ENCODE measurements at places on chromosomes 12 and 14.

DNA sequence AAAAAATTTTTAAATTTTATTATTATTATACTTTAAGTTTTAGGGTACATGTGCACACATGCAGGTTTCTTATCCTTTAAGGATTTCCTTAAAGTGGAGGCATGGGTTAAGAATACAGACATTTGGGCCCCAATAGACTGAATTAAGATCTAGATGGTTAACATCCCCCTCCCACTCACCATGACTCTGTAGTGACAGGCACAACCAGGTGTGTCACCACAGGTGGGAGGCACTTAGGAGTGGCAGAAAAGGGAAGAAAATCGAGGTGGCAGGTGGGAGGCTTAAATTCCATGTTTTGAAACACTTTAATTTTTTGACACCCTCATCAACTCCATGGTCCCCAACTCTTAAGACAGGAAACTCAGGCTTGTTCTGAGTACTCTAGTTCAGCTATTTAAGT, 37.6 kb upstream of the GRIP1 start:
- H3K27me3 ChIP-seq, result no peaks in the 10 kb centered on the region
- no peak overlapping the region for H3K27ac ChIP-seq
- no peak overlapping the region for H3K4me3 ChIP-seq
- no peaks in the 10 kb centered on the region for H3K4me1 ChIP-seq
- no peaks in the 10 kb centered on the region for H3K36me3 ChIP-seq
- no peak for DNase-seq

DNA sequence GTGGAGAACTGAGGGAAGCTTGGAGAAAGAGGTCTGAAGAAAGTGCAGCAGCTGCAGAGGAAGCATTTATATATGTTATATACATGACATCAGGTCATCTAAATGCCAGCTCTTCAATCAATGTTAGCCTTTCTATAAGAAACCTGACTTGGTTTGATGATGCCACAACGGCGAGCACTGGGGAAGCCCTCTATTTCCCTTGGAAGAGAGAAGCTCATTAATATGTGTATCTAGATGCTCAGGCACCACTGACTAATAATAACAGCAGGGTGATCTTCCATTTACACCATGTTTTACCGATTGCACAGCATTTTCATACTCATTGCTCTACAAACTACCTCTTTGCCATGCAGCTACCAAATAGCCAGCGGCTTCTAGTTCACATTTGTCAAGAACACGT, 811 bp downstream of the ACYP1 start:
- H3K4me1 ChIP-seq, result no peaks in the 10 kb centered on the region
- no peak for DNase-seq
- peak overlapping the region; percentile 62 for H3K4me3 ChIP-seq
- H3K27ac ChIP-seq, result no peak overlapping the region
- no peaks in the 10 kb centered on the region for H3K27me3 ChIP-seq
- no peaks in the 10 kb centered on the region for H3K36me3 ChIP-seq

DNA sequence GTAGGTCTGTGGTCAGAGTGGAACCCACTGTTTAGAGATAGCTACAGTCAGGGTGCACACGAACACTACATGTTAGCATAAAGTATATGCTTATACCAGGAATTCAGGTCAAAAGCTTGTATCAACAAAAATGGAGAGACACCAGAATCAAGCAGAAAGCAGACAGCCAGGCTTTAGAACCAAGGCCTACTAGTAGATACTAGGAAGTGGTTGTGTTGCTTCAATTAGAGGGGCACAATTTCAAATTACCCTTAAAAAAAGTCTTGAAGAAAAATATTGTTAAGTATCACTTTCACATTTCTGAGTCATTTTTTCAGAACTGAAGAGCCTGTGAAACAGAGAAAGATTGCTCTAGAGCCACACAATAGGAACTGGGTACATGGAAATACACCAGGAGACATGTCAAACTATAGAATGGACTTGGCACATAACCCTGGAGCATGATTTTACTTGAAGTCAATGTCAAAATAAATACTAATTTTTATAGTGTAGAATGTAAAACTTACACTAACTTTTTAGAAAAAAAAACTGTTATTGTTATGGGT, 41.6 kb downstream of the LRRC9 start:
- H3K36me3 ChIP-seq, result no peaks in the 10 kb centered on the region
- no peak overlapping the region for H3K4me3 ChIP-seq

- no peaks in the 10 kb centered on the region for H3K4me1 ChIP-seq
- no peaks in the 10 kb centered on the region for H3K36me3 ChIP-seq
- H3K4me3 ChIP-seq, result peak within 1 kb of the TSS; percentile 77
- H3K27ac ChIP-seq, result no peak within 1 kb of the TSS
These were observed at the start of gene PPFIA2 for GRCh38 chr12:81759190-81760051. PPFIA2 (minus strand) TSS chr12:81759350.

GRCh38 chr12:121560392-121561008, 20.3 kb downstream of the KDM2B start:
- no peak overlapping the region for H3K4me3 ChIP-seq
- no peak overlapping the region for H3K27ac ChIP-seq
- DNase-seq, result no peak

- no peaks in the 10 kb centered on the region for H3K4me1 ChIP-seq
- no peaks in the 10 kb centered on the region for H3K36me3 ChIP-seq
- no peak overlapping the region for H3K27ac ChIP-seq
- no peaks in the 10 kb centered on the region for H3K27me3 ChIP-seq
- H3K4me3 ChIP-seq, result no peak overlapping the region
- DNase-seq, result no peak
These were observed 22.5 kb upstream of the ATP2B1 start for GRCh38 chr12:89731089-89731488.

DNA sequence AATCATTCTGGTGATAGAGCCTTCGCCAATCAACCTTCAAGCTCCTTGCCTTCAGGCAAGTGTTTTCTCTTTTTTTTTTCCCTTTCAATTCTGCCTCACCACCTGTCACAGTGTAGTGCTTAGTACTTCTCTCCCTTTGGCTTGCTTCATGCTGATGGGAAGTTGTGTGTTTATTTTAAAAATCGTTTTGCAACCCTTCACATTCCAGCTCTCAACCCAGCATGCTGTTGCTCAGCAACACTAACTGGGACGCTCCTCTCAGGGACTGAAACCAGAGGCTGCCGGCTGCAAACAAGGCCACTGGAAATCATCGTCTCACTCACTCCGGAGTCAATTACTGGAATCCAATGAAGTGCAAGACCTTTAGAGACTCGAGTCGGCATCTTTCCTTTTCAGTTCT, 342.7 kb downstream of the PRKD1 start:
- H3K27me3 ChIP-seq, result no peaks in the 10 kb centered on the region
- no peak overlapping the region for H3K27ac ChIP-seq
- no peaks in the 10 kb centered on the region for H3K36me3 ChIP-seq
- DNase-seq, result peak; percentile 4

DNA sequence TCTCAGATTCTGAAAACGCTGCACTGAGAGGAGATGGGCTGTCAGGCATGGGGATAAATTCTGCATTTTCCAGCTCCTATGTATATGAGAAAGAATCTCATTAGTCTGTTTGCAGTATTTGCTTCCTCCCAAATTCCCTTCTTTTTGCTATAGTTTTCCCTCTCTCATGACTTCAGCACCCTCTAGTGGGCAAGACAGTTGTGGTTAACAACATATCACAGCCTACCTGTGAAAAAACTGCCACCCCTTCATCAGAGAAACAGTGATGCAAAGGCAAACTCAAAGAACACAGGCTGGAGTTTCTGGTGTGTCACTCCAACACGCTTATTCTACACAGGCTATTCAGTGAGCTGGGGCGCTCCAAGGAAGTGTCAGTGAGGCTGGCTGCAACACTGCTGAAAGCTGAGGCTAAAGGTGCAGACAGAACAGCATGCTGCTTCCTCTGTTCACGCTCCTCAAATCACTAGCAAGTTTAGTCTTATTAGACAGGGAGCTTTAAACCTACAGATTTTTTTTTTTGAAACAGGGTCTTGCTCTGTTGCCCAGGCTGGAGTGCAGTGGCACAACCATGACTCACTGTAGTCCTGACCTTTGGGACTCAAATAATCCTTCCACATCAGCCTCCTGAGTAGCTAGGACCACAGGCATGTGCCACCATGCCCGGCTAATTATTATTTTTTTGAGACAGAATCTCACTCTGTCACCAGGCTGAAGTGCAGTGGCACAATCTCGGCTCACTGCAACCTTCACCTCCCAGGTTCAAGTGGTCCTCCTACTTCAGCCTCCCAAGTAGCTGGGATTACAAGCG, 19.3 kb downstream of the ZC2HC1C start:
- DNase-seq, result peak; percentile 39
- no peaks in the 10 kb centered on the region for H3K4me1 ChIP-seq
- no peaks in the 10 kb centered on the region for H3K27me3 ChIP-seq
- H3K36me3 ChIP-seq, result peaks cover 12% of the 10 kb centered on the region
- H3K27ac ChIP-seq, result no peak overlapping the region
- H3K4me3 ChIP-seq, result no peak overlapping the region

GRCh38 chr12:79295572-79295971, 395.2 kb downstream of the PAWR start:
- H3K27ac ChIP-seq, result no peak overlapping the region
- no peaks in the 10 kb centered on the region for H3K4me1 ChIP-seq

GRCh38 chr14:64089920-64090319, 204.3 kb downstream of the ESR2 start:
- H3K27me3 ChIP-seq, result no peaks in the 10 kb centered on the region
- H3K4me1 ChIP-seq, result no peaks in the 10 kb centered on the region
- H3K4me3 ChIP-seq, result no peak overlapping the region

DNA sequence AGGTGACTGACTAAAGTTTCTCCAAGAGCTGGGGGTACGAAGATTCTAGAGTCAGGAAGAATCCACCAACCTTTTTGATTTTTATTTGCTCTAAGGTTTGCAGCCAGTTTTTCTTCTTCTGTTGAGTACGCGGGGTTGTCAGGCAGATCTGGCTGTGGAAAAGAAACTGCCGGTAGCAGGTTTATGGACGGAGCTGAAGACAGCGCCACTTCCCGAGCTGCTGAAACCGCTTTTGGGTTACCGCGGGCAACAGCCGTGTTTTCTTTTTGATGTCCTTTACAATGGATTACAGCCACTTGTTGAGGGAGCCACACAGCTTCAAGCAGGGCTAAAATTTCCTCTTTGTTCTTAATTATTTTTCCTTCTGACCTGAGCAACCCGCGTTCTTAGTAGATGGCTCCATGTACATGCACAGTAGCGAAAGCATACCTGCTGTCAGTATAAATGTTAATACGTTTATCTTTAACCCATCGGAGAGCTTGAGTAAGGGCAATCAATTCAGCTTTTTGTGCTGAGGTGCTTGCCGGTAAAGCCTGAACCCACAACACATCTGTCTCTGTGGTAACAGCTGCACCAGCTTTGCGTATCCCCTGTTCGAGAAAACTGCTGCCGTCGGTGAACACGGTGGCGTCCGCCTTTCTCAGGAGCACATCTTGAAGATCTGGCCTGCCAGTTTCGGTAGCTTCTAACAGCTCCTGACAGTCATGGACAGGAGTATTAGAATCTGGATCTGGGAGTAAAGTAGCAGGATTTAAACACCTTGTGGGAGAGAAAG, 674.3 kb downstream of the TMEM121 start:
- H3K4me3 ChIP-seq, result no peak overlapping the region
- DNase-seq, result no peak
- no peaks in the 10 kb centered on the region for H3K36me3 ChIP-seq
- H3K27ac ChIP-seq, result no peak overlapping the region
- H3K4me1 ChIP-seq, result no peaks in the 10 kb centered on the region
- no peaks in the 10 kb centered on the region for H3K27me3 ChIP-seq

DNA sequence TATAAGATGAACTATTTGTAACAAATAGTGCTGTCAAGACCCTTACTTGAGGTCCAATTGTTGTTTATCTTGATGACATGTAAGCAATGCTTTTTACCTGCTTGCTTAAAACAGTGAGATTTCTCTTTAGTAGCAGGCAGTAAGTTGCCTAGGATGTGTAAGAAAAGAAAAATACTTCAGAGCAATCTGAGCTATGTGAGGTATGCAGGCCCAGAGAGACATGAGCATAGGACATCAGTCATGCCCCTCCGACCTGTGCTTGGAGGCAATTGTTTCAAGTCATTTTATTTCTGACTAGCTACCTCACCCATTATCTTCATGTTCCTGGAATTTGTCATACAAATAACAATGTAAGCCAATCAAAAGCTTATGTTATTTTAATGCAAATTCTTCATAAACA, 930.6 kb upstream of the FBXO33 start:
- no peaks in the 10 kb centered on the region for H3K27me3 ChIP-seq
- DNase-seq, result no peak
- no peak overlapping the region for H3K27ac ChIP-seq

- H3K27me3 ChIP-seq, result no peaks in the 10 kb centered on the region
- H3K36me3 ChIP-seq, result no peaks in the 10 kb centered on the region
- no peak overlapping the region for H3K27ac ChIP-seq
- no peak for DNase-seq
- no peak overlapping the region for H3K4me3 ChIP-seq
- H3K4me1 ChIP-seq, result peaks cover 4% of the 10 kb centered on the region
These were observed 128.2 kb downstream of the VRK1 start for GRCh38 chr14:96925422-96925821.

DNA sequence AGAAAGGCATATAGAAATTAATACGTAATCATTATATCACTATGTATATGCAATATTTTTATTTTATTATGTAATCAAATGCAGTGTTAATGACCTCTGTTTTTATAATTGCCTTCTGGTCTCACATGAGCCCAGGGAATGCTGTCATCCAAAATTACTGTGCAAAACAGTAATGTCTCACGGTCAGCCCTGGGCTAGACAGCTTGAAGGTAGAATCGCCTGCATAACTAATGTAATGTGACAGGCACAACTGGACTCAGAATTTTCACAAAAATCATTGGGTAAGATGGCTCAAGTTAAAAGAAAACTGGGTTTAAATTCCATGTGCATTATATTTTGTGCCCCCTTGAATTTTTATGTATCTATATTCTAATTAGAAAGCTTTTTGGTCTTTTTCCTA, 293.3 kb downstream of the PPFIA2 start:
- no peaks in the 10 kb centered on the region for H3K4me1 ChIP-seq
- no peaks in the 10 kb centered on the region for H3K36me3 ChIP-seq
- H3K4me3 ChIP-seq, result no peak overlapping the region
- no peak for DNase-seq
- H3K27me3 ChIP-seq, result no peaks in the 10 kb centered on the region

GRCh38 chr14:24705840-24706239, 71.8 kb upstream of the GZMB start:
- H3K4me3 ChIP-seq, result no peak overlapping the region
- no peak overlapping the region for H3K27ac ChIP-seq
- no peaks in the 10 kb centered on the region for H3K27me3 ChIP-seq
- H3K36me3 ChIP-seq, result no peaks in the 10 kb centered on the region
- DNase-seq, result no peak

DNA sequence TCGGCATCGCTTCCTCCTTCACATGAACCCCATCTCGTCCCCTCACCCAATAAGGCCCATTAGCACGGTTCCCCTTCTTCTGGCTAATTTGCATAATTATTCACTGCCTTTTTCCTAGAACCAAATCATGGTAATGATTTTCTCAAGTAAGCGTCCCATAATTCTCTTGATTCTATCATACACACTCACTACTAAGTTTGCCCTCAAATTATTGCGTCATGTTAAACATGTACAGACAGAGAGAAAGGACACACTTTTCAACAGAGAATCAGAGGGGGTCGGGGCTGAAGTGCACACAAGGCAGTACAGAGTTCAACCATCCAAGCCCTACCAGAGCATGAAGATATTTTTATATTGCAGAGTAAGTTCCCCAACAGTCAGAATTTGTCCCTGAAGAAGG, 256.6 kb downstream of the FOXN3 start:
- DNase-seq, result no peak
- no peaks in the 10 kb centered on the region for H3K27me3 ChIP-seq
- no peak overlapping the region for H3K27ac ChIP-seq
- H3K36me3 ChIP-seq, result peaks cover 13% of the 10 kb centered on the region
- H3K4me1 ChIP-seq, result 0 out of 2 replicates have a peak, but pooled peaks cover 2% of the 10 kb centered on the region
- no peak overlapping the region for H3K4me3 ChIP-seq

All from iPS DF 6.9 (cell line).